Activated CD4-positive, alpha-beta T cell treated with anti-CD3 and anti-CD28 coated beads for 1 hour (primary cell): ENCODE measurements at places on chromosomes 3 and 15.

- no peak for DNase-seq
These were observed 20.2 kb downstream of the LRIG1 start for GRCh38 chr3:66480666-66481065.

- no peak for DNase-seq
These were observed 15.8 kb upstream of the THBS1 start for GRCh38 chr15:39564972-39565665.

- DNase-seq = no peak
These were observed 635 bp upstream of the VILL start for GRCh38 chr3:37989821-37990480.

GRCh38 chr3:102238362-102238761 lies 196.5 kb upstream of the ZPLD1 start:
- no peak for DNase-seq

DNA sequence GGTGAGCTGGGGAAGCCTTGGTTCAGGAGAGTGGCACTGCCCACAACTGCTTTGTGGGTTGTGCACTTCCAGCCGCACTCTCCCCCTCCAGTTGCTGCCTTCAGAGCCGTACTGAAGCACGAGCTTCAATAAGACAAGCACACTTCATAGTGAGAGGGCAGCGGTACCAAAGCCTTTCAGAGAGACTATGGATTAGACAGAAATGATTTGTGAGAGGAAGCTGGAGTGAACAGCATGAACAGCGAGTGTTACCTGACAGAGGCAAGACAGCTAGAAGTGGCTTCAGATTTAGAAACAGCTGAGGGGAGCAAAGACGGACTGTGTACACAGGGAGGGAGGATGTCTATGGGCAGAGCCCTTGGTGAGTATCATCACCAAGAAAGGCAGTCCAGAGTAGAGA lies 31.1 kb downstream of the HCLS1 start:
- DNase-seq = no peak

DNA sequence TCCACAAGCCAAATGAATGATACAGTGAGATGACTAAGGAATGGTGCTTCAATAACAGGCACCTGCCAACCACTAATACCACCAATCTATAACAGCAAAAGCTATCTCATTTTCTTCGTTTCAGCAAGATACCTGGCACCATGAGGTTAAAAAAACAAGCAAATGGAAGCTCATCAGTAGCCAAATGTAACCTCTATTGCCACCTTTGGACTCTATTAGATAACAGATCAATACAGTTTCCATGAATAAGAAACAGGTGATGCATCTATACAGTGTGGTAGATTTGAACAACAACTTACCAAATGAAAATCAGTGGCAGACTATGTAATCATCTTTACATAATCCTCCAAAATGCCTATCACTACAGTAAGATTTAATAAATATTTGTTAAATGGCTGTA lies 32.8 kb downstream of the PLOD2 start:
- DNase-seq = no peak
